ENCODE measurements at places on chromosomes 1 and 21. TPM values are rescaled to one million over a fixed set of nuclear protein-coding genes. Genes with fewer than 3 reads are reported as not detected.

AIM2 gene
- total RNA-seq: 46.5 TPM

LDLRAD1 gene
- not detected for total RNA-seq

GRCh38 chr1:153506386-153506785 lies 29.4 kb downstream of the S100A6 start:
- H3K4me3 ChIP-seq: no peak overlapping the region
- H3K27me3 ChIP-seq: peaks cover 4% of the 10 kb centered on the region

GRCh38 chr1:205451759-205452164 lies 4.1 kb downstream of the BLACAT1 start:
- DNase-seq: no peak
- peaks cover 18% of the 10 kb centered on the region for H3K4me1 ChIP-seq
- no peaks in the 10 kb centered on the region for H3K36me3 ChIP-seq
- H3K27me3 ChIP-seq: peaks cover 42% of the 10 kb centered on the region
- H3K27ac ChIP-seq: no peak overlapping the region
- H3K4me3 ChIP-seq: no peak overlapping the region
